Testis (tissue), 5 donors: ENCODE measurements at places on chromosomes 7 and 10. TPM values are rescaled to one million over a fixed set of nuclear protein-coding genes. Genes with fewer than 3 reads are reported as not detected.

Gene FAM20C
- 34.0 TPM for total RNA-seq

Gene UCMA
- not detected for total RNA-seq

Gene TRPV5
- total RNA-seq: 1.4 TPM

Gene GJD4
- total RNA-seq: 0.31 TPM

Gene SPDYE11
- total RNA-seq: 1.9 TPM

Gene SFMBT2
- 7.6 TPM for total RNA-seq

Gene ACBD7
- 7.7 TPM for total RNA-seq

Gene PDE6C
- not detected for total RNA-seq

Gene NANOS1
- 4.4 TPM for total RNA-seq

- no peak for DNase-seq
Observed at GRCh38 chr7:18821554-18821953, 295.9 kb downstream of the TWIST1 start.

GRCh38 chr7:158729646-158730382, 25.2 kb upstream of the NCAPG2 start:
- no peak for DNase-seq

DNA sequence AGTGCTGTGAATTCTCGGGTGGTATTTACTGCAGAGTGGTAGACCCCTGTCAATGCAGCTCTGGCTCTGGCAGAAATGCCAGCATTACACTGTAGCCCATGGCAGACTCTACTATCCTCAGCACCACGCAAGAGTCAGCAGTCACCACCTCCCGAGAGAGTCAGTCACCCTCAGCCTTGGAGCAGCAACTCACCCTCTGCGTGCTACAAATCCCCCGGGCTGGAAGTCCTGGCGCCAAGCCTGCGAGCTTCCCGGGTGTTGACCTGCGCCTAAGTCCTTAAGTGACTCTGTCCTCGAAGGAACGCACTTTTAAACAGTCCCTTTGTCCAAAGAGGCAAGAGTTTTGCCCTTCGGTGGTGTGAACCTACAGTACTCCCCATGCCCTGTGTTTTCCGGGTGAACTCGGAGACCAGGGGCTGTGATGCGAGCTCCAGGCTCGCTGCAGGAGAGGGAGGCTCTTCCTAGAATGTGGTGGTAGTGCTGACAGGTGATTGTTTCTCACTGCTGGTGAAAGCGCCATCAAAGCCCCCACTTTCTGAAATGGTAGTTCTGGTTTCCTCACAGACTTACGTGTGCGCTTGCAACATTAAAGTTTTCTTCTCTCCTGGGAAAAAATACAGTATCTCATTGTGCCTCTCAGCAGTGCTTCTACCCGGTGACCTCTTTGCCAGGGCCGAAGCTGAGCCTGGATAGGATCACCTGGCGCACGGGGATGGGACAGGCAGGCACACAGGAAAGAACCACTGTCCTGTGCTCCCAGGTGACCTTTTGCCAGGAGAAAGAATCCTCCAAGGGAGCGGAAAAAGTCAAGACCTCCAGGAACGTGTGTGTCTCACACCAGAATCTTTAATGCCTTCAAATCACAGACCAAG, 33.1 kb upstream of the MBL2 start:
- DNase-seq: no peak

GRCh38 chr10:64503429-64503828, 982.2 kb downstream of the REEP3 start:
- DNase-seq: no peak

- no peak for DNase-seq
Observed at GRCh38 chr7:2559283-2559950, 638 bp downstream of the IQCE start.

DNA sequence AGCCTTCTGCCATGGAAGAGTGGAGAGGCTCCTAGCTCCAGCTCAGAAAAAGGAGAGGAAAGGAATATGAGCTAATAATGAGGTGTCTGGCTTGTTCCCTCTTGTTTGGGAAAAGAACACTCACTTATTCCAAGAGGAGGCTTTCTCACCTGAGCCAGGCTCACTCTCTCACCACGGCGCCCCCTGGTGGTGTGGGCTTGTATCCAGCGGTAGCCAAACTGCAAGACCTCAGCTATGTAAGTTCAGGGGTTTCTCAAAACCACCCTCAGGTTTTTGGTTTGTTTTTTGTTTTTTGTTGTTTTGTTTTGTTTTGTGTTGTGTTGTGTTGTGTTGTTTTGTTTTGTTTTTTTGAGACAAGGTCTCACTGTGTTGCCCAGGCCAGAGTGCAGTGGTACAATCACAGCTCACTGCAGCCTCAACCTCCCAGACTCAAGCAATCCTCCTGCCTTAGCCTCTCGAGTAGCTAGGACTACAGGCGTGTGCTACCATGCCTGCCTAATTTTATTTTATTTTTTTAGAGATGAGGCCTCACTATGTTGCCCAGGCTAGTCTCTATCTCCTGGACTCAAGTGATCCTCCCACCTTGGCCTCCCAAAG, 124.0 kb downstream of the TMEM130 start:
- peak; percentile 91 for DNase-seq

DNA sequence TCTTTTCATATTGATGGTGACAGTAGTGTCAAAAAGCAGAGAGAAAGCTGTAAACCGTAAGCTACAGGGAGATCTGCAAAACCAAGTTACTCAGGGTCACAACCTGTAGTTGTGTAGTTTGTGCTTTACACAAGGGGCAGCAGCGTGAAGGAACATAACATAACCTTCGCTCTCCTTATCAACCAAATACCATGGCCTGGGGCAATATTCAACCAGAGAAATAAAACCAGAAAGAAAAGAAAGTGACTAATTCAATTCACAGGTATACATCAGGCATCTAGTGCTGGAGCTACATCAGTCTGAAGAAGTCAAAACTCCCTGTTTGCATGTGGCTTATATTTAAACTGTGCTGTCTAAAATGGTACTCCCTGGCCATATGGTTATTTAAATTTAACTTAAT, 224.3 kb downstream of the TWIST1 start:
- no peak for DNase-seq

GRCh38 chr10:101162677-101163076, 31.6 kb downstream of the TLX1 start:
- no peak for DNase-seq

- no peak for DNase-seq
Observed at GRCh38 chr7:22124941-22125340, 179.2 kb upstream of the CDCA7L start.

- DNase-seq: no peak
Observed at GRCh38 chr10:48439581-48440041, 133.1 kb downstream of the MAPK8 start.

- peak; percentile 25 for DNase-seq
Observed at GRCh38 chr7:19491821-19492452, 216.9 kb downstream of the POLR1F start.

- no peak for DNase-seq
Observed at GRCh38 chr7:46446151-46446550, 525.1 kb upstream of the IGFBP3 start.

DNA sequence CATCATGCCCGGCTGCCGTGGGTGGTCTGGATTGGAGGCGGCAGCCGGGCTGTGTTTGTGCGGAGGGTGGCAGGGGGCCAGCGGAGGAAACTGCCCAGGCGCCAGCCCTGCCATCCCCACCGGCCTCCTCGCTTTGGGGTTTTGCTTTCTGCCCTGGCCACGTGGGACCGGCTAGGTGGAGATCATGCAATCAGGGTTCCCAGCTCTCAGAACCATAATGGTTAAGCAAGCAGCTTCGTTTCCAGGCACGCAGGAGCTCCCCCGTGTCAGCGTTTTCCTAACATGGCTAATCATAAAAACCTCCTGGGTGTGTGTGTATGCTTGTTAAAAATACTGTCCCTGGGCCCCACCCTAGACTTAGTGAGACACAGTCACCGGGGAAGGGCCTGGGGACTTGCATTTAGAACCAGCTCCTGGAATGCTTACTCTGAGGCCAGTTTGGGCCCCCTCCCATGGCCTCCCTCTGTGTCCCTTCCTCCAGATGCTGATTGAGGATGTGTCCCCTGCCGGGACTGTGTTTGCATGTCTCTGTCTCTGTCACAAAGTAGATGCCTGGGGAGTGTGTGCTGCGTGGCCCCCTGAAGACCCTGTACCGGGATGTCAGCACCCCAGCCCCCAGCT, 119.3 kb downstream of the CUX1 start:
- DNase-seq: peak; percentile 28

DNA sequence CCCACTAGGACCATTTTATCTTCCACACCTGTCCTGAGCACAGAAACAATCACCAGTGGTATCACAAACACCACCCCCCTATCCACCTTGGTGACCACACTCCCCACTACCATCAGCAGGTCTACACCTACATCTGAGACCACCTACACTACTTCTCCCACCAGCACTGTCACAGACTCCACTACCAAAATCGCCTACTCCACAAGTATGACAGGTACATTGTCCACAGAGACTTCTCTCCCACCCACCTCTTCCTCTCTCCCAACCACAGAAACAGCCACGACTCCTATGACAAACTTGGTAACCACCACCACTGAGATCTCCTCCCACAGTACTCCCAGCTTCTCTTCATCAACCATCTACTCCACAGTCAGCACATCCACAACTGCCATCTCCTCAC, 3.3 kb downstream of the MUC3A start:
- DNase-seq: no peak

DNA sequence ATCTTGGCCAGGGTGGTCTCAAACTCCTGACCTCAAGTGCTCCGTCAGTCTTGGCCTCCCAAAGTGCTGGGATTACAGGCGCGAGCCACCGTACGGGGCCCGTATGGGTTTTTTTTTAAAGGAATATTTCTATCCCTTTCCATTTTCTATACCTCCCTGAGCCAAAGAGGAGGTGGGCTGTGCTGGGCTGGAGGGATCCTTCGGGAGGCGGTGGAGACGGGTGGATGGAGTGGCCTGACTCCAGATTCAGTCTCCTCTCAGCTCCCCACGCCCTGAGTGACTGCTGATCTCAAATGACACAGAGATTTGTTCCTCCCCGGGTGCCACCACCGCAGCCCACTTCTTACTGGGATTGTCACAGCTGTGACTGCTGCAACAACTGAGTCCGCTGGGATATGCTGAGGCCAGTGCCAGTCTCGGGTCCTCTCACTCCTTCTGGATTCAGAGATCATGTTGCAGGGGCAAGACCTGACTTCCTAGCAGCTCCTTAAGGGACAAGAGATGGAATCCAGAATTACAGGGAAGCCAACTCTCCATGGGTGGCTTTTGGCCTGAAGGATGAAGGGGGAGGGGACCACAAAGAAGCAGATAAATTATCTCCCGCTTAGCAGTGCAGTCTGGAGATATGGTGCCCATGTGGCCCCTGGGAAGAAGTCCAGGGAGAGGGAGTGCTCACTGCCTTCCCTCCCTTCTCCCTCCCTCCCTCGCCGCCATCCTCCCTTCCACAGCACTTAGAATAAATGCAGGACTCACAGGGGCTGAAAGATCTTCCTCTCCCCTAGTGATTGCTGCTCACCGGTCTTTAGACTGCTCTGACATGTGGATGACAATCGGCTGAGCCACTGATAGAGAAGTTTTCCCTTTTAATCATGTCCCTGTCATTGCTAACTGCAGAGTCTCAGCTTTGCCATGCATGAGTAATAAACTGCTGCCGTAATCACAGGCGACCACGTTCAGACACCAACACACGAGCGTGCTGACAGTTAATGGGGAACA, 14.3 kb downstream of the GALNT17 start:
- DNase-seq: peak; percentile 74

DNA sequence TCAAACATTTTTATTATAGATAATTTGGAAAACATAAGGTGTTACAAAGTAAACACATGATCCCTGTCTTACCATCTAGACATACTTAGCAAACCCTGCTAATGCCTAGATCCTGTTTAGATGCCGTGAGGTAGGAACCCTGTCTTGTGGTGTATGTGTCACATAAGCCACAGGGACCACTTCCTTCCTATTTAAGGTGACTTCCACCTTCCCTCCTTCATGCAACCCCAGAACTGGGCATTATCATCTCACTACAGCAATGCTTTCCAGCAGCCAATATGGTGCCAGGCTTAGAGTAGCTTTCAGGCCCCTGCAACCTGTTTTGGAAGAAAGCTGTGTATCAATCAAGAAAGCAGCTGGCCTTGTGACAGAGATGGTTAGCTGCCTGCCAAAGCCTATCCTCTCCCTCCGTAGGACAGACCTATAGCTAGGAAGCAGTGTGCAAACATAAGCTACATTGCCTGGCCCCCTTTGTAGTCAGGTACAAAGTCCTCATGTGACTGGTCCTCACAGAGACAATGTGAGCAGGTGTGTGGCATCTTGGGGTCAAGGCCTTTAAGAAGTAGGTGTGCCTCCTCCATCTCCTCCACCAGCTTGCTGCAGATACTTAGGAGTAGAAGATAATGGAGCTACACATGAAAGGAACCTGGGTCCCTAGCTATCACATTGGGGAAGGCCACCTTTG, 146.8 kb downstream of the SPAG6 start:
- no peak for DNase-seq

DNA sequence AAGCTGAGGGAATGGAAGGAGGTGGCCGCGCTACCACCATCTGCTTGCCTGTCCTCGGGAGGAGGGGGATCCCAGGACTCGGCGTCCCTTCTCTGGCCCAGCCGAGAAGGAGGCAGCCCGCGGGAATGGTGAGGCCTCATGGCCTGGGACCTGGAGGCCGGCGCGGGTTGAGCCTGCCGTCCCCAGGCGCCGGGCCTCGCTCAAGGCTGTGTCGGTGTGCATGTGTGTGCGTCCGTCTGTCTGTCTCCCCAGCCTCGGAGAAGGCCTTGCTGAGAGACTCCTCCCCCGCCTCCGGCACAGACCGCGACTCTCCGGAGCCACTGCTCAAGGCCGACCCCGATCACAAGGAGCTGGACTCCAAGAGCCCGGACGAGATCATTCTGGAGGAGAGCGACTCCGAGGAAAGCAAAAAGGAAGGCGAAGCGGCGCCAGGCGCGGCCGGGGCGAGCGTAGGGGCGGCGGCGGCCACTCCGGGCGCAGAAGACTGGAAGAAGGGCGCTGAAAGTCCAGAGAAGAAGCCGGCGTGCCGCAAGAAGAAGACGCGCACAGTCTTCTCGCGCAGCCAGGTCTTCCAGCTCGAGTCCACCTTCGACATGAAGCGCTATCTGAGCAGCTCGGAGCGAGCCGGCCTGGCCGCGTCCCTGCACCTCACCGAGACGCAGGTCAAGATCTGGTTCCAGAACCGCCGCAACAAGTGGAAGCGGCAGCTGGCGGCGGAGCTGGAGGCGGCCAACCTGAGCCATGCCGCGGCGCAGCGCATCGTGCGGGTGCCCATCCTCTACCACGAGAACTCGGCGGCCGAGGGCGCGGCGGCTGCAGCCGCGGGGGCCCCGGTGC, 1.3 kb downstream of the HMX3 start:
- DNase-seq: no peak

GRCh38 chr10:68924593-68924992, 23.5 kb downstream of the DDX50 start:
- no peak for DNase-seq
